ENCODE measurements at places on chromosomes 5 and 9.

DNA sequence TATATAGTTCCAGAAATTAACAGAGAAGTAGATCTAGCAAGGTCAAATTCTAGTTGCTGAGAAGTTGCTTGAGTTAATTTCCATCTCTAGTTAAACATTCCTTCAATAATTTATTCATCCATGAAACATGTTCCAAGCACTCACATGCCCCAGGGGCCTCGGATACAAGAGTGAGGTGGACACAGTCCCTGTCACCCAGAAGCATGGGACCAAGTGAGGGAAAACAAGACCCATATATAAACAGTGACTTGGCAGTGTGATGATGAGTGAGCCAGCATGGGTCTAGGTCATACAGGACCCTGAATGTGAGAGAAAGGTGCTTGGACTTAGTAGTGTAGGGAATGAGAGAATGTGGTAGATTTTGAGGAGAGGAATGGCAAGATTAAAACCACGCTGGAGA is 216.9 kb downstream of the TTLL11 start:
- no peak for DNase-seq

GRCh38 chr9:12874395-12874794 is 99.6 kb downstream of the LURAP1L start:
- DNase-seq: no peak

- no peak for DNase-seq
These were observed 187.1 kb downstream of the FSTL4 start for GRCh38 chr5:133425222-133425621.

GRCh38 chr9:92359394-92359995 is 33.7 kb downstream of the CENPP start:
- DNase-seq: peak; percentile 89

- DNase-seq: peak; percentile 62
These were observed 4.5 kb downstream of the UBE2D2 start for GRCh38 chr5:139565411-139566305.

GRCh38 chr9:22045423-22045822 is 36.3 kb upstream of the CDKN2B start:
- DNase-seq: no peak

DNA sequence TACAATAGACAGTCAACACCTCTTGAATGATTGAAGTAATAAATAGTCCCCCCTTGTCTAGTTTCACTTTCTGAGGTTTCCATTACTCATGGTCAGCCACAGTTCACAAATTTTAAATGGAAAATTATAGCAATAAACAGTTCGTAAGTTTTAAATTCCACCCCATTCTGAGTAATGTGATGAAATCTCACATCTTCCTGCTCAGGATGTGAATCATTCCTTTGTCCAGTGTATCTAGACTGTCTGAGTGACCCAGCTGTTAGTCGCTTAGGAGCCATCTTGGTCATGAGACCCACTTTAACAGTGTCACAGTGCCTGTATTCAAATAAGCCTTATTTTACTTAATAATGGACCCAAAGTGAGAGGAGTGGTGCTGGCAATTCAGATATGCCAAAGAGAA is 311.6 kb upstream of the PRR16 start:
- no peak for DNase-seq

All from umbilical cord (tissue), 2 donors.